ENCODE measurements at places on chromosomes 3 and 15. TPM values are rescaled to one million over a fixed set of nuclear protein-coding genes. Genes with fewer than 3 reads are reported as not detected.
A peak's percentile ranks its signal among the peaks of the same experiment; 100 is the strongest.

- no peak for DNase-seq
Measured at GRCh38 chr3:195113536-195114425, 157.2 kb downstream of the XXYLT1 start.

DNA sequence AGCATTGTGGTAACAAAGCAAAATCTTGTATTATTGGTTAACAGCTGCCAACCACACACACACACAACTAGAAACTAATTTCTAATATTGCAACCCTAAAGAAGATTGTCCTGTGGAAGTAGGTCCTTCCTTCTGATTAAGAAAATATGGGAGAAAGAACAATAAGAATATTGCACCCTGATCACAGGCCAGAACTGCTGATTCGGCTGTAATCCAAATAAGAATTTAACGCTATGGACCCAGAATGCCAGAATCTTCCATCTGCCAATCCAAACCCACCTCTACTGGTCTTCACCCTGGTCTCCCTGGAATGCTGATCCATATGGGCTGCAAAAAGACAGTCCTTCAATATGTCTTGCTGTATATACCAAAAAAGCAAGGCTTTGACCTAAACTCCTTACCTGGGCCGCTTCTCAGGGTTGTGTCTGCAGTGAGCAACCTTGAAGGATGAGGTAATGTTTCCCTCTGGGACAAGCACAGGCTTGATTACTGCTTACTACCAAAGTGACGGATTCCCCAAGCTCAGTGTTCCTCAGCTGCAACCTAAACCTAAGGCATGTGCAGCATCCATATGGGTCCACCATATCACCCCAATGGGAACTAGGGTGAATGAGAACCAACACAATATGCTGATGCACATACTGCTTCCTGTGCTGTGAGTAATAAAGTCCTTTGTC is 8.0 kb downstream of the CCDC14 start:
- no peak for DNase-seq

- no peak for DNase-seq
Measured at GRCh38 chr15:52481915-52482314, 46.8 kb downstream of the MYO5A start.

GRCh38 chr3:112514527-112515128 is 15.4 kb upstream of the BTLA start:
- DNase-seq, result no peak

DNA sequence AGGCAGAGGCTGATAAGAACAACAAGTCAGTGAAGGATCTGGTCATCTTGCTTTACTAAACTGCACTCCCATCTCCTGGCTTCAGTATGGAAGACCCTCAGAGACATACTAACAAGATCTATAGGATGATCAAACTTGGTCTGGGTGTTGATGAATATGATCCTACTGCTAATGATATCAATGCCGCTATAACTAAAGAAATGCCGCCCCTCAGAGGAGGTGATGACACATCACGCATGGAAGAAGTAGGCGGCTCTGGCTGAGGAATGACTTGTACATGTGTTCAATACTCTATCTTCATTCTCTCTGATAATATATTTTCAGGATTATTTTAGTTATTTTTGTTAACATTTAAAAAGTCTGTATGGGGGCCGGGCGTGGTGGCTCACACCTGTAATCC is 17.5 kb upstream of the EIF2B5 start:
- DNase-seq, result no peak

DNA sequence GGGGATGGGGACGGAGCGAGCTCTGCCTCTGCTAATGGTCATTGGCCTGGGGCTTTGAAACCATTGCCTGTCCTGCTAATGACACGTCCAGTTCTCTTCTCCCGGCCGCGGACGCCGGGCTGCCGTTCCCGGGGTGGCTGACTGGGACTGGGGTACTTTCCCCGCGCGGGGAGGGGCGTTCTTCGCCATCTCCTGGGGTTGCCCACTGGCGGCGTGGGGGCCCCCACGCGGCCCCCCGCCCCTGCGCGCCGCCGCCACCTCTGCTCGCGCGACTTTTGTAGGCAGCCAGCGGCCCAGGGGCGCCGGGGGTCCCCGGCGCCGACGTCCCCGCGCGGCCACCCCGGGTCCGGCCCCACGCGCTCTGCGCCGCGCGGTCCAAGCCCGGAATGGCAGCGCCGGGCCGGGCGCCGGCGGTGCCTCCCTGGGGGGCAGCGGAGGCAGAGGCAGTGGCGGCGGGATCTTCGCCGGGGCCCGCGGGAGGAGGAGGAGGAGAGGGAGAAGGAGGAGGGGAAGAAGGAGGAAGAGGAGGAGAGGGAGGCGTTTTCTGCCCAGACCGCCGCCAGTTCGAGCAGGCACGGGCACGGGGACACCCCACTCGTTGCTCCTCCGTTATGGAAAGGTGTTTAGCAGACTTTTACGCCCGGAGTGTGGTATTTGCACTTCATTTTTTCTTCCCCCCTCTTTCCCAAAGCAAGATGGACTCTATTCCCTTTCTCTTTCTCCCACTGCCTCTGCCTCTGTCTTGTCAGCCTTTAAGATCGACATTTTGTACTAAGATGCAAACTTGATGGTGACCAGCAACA is 2.3 kb downstream of the BBX start:
- DNase-seq, result peak; percentile 34

DNA sequence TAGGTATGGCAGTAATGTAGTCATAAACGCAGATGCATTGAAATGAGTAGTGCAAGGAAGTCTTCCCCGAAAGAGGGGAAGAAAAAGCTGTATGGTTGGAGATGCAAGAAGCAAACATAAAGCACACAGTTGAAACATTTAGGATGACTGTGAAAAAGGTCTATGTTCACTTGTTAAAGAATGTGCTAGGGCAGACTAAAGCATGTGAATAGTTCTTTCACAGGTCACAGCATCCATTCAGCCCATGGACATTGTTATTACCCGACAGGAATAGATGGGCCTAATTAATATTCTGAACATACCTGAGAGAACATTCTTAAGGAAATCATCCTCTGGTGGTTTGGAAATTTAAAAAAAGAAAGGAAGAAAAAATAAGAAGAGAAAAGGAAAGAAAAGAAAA is 595.2 kb downstream of the ZIC1 start:
- no peak for DNase-seq

DNA sequence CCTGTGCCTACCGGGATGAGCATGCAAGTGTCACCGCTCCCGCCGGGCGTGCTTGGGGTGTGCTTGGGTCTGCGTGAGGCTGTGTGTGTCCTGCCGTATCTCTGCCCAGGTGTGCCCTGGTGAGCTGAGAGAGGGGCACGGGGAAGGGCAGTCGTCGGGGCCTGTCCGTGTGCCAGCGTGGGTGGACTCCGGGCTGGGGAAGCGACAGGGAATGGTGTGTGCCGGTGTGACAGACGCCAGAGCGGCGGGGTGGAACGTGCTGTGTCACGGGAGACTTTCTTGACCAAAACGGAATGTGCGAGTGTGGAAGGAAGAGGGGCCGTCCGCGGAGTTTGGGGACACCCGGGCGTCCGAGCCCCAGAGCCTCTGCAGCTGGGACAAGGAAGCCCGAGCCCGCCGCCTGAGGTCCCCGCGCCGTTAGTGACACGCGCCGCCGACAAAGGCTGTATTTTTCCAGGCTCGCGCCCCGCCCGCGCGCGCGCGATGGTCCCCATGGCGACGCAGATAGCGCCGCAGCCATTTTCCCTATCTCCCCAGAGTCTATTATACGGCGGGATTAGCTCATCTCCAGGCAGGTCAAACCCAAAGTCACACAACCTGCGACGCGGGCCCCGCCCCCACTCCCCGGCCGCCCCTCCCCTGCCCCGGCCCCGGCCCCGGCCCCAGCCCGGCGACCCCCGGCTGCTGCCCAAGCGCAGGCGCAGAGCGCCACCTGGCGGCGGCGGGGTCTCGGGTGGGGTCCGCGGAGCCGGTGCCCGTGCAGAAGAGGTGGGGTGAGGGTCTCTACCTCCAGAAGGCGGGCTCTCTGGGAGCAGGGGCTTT is 4.5 kb upstream of the GATA2 start:
- DNase-seq, result peak; percentile 81

GRCh38 chr15:59594493-59594942 is 17.1 kb upstream of the GCNT3 start:
- no peak for DNase-seq

DNA sequence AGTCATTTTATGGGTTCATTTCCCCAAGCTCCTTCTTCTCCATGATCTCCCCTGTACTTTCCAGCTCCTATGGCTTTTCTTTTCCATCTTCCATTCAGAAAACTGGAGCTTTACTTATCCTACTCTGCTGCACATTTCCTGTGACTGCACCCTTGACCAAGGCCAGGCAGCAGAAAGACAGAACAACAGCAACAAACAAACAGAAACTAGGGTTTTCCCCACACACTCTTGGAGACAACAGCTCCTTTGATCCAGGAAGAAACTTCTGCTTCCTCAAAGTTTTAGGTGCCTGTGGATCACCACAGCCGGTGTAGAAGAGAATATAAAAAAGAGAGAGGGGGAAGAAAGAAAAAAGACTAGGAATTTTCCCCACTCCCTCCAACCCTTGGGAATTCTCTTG is 342.3 kb upstream of the CFAP20DC start:
- no peak for DNase-seq

The ITGA11 gene
- total RNA-seq, result 2.0 TPM

DNA sequence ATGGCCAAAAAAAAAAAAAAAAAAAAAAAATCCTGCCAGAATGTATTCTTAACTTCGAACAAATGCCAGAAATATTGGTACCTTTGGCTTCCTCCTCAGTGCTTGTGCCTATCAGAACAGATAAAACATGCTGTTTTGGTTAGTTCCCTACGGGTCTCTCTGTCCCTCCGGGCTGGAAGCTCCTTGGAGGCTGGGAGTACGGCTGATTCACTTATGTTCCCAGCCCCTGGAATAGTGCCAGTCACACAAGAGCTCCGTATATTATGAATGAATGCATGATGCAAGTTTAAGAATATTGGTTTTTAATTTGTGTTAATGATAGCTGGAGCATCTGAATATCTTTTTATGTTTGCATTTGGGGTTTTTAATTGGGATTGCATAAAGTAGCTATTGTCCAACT is 44.0 kb downstream of the NR2F2 start:
- DNase-seq, result no peak

The A4GNT gene
- total RNA-seq, result not detected

The SAXO2 gene
- total RNA-seq, result 6.4 TPM

- DNase-seq, result no peak
Measured at GRCh38 chr3:29486096-29486495, 205.2 kb downstream of the RBMS3 start.

DNA sequence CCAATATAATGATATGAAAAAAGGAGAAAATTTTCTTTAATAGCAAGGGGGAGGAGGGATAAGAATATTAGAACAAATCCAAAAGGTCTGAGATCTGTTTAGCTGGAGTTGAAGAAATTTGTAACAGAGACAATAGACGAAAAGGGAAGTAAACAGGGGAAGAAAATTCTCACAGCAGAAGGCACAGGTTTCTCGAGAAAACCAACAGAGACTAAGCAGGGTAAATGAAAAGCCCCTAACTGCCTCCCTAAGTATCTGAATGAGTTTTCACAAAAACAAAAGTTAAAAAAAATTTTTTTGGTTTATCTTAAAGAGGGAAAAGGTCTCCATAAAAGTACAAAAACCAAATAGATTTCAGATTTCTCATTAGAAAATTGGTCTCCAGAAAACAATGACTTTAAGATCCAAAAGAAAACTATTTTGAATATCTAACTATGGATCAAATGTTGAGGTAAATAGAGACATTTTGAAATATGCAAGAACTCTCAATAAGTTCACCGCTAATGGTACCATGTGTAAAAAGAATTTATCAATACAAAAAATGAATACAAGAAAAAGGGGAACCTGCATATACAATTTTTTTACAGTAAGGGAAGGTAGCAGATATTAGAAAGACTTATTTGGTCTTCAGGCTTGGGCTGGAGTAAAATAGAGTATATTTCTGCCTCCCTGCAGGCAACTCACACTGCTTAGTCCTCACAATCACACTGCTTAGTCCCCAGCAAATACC is 23.9 kb upstream of the NEK10 start:
- DNase-seq, result no peak

- no peak for DNase-seq
Measured at GRCh38 chr3:46849045-46849631, 14.1 kb downstream of the MYL3 start.

The NCEH1 gene
- 3.5 TPM for total RNA-seq

- DNase-seq, result no peak
Measured at GRCh38 chr15:95603802-95604201, 726.7 kb upstream of the NR2F2 start.

GRCh38 chr3:179796421-179796820 is 143.6 kb downstream of the USP13 start:
- no peak for DNase-seq

DNA sequence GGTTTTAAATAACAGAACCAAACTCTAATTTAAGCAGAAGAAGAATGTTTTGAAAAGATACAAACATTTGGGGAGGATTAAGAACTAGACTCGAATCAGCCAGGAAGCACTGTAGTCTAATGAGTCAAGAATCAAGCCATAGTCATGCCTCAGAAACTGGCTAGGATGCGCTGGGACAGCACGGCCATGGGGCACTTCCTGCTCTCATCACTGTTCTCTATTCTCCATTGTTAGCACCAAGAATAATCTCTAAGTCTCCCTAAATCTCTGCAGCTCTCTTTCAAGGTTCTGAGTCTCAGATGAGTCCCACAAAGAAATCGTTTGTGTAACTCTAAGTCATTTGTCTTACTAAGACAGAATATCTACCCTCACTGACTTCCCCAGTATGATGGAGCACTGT is 399.0 kb upstream of the KCNMB2 start:
- no peak for DNase-seq
